Esophagus muscularis mucosa (tissue), 4 donors: ENCODE measurements at places on chromosomes 1 and 21. TPM values are rescaled to one million over a fixed set of nuclear protein-coding genes. Genes with fewer than 3 reads are reported as not detected.

IRF6 gene
- 0.66 TPM for total RNA-seq

MXRA8 gene
- total RNA-seq: 129 TPM

CD48 gene
- total RNA-seq: 14.6 TPM

TTC34 gene
- total RNA-seq: under 0.01 TPM

ARPC5 gene
- total RNA-seq: 86.0 TPM

OR6Y1 gene
- not detected for total RNA-seq

LGALS8 gene
- total RNA-seq: 83.3 TPM

FCRL1 gene
- total RNA-seq: not detected

TENT5C gene
- total RNA-seq: 2.1 TPM

HPDL gene
- total RNA-seq: 0.17 TPM

CYP4A11 gene
- not detected for total RNA-seq

TFF3 gene
- total RNA-seq: 9.9 TPM

KRTAP21-2 gene
- not detected for total RNA-seq

USF1 gene
- 43.6 TPM for total RNA-seq

RHCE gene
- 0.17 TPM for total RNA-seq

HSD3B2 gene
- not detected for total RNA-seq

ATAD3A gene
- total RNA-seq: 18.3 TPM

TCHHL1 gene
- not detected for total RNA-seq

CELA3B gene
- total RNA-seq: not detected

IL23R gene
- not detected for total RNA-seq

FCRL5 gene
- total RNA-seq: not detected

KCNE2 gene
- not detected for total RNA-seq

PTPRC gene
- 11.6 TPM for total RNA-seq

NHLH1 gene
- not detected for total RNA-seq

PLCH2 gene
- total RNA-seq: 0.06 TPM

TXNDC12 gene
- 13.7 TPM for total RNA-seq

SYNC gene
- total RNA-seq: 201 TPM

PLD5 gene
- total RNA-seq: 1.7 TPM

OR2L13 gene
- total RNA-seq: not detected

ARTN gene
- 1.1 TPM for total RNA-seq

ELF3 gene
- 0.17 TPM for total RNA-seq

LIN28A gene
- not detected for total RNA-seq

LAMB3 gene
- 0.17 TPM for total RNA-seq
